CD8-positive, alpha-beta memory T cell (primary cell): ENCODE measurements at places on chromosomes 11 and 22.

DNA sequence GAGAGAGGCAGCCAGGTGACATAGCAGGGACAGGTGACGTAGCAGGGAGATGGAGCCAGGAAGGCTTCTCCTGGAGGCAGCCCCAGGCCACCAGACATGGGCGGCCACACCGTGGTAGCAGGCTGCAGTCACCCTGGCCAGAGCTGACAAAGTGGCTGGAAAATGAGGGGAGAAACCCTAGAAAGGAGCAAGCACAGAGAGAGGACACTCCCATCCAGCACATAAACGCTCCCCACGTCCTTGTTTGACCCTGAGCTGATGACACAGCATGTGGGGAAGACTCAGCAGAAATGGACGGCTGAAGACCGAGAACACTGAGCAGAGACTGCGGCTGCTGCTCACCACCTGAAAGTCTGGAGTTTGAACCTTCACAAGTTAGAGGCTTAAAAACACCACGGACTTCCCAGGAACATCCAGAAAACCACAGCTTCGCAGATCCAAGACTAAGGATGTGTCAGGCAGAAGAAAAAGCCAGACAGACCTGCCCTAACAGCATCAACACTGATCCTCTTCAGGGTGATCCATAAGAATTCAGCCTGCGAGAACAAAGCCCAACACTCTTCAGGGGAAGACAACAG, 28.7 kb downstream of the DRD4 start:
- no peak for DNase-seq
- H3K4me1 ChIP-seq = no peaks in the 10 kb centered on the region
- H3K27ac ChIP-seq = peak overlapping the region; percentile 59

GRCh38 chr11:111305162-111305802, 6.9 kb downstream of the POU2AF3 start:
- peaks cover under 1% of the 10 kb centered on the region for H3K27me3 ChIP-seq
- H3K4me3 ChIP-seq = no peak overlapping the region
- no peak for DNase-seq

DNA sequence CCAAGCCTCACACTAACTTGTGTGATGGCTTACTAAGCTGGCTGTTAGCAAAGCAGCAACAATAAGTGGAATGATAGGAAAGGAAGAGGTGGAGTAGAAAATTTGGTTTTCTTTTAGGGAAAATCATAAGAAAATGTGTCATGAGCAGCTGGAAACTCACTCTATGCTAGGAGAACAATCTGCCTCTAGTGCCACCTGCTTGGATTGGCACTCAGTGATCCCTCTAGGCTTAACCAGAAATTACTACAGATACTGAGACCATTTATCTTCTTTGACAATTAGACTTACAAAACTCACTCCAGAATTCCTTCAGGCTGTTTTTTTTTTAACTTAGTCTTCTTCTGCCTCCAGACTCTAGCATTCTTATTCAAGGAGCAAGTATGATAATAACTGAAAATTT, 117.3 kb downstream of the CD44 start:
- no peaks in the 10 kb centered on the region for H3K36me3 ChIP-seq
- H3K4me1 ChIP-seq = peaks cover 25% of the 10 kb centered on the region
- no peak for DNase-seq
- no peaks in the 10 kb centered on the region for H3K27me3 ChIP-seq

DNA sequence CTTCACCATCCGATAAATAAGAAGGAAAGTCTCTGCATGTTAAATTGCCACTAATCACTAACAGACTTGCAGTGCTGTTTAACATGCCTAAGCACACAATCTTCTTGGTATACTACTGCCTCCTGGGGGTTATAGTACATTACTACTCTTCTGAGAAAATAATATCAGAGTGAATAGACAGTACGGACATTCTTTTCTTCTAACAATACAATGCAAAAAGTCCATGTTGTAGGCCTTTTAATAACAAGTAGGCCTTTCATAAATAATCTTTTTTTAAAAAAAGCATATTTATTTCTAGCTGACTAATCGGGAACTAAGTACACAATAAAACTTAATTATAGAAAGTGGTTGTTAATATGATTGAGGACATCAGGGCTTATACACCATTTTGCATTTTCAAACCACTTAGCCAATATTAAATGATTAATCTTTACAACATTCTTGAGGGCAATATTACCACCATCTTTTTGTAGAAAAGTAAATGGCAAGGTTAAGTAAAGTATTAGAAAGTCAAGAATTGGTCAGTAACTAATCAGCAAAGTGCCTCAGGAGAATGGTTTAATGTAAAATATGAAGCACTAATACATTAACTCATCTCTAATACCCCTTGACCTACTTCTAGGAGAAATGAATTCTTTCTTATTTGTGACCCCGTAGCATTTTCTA, 84.7 kb downstream of the TTC28 start:
- no peak overlapping the region for H3K4me3 ChIP-seq
- DNase-seq = no peak
- no peak overlapping the region for H3K27ac ChIP-seq
- H3K4me1 ChIP-seq = no peaks in the 10 kb centered on the region
- H3K36me3 ChIP-seq = no peaks in the 10 kb centered on the region
- H3K27me3 ChIP-seq = peaks cover 4% of the 10 kb centered on the region

GRCh38 chr11:133985981-133986944, 29.5 kb upstream of the IGSF9B start:
- no peak for DNase-seq
- no peaks in the 10 kb centered on the region for H3K27me3 ChIP-seq
- no peak overlapping the region for H3K4me3 ChIP-seq

DNA sequence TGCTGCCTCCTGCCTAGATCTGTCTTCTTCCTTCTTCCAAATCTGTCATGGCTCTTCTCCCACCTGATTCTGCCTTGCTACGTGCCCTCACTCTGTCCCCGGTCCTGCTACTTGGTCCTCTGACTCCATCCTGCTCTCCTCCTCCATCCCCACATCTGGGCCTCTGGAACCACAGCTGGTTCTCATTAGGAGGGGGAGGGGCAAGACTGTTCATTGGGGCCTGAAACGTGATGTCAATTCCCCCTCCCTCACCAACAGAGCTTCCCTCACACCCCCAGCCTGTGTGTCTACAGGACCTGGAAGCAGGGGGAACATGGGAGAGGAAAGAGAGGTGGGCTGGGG, 9.1 kb downstream of the DCHS1 start:
- H3K27ac ChIP-seq = no peak overlapping the region
- peaks cover 62% of the 10 kb centered on the region for H3K4me1 ChIP-seq
- peak overlapping the region; percentile 40 for H3K4me3 ChIP-seq
- H3K36me3 ChIP-seq = no peaks in the 10 kb centered on the region

DNA sequence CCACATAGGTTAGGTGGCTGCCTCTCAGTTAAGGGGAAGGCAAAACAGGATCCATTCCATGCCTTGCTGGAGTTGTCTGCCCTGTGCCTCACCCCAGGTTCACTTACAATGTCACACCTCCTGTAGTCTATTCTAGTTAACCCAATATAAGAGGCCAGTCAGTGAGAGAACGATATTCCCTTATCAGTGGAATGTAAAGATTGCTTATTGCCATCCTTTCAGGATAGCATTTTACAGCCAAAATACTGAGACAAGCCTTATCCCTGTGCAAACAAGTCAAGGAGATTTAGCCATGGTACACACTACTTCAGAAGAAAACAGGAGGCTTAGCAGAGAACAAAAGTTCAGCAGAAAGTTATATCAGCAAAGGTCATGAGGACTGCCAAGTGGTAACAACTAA, 5.5 kb downstream of the CYP2R1 start:
- H3K36me3 ChIP-seq = no peaks in the 10 kb centered on the region
- H3K4me1 ChIP-seq = peaks cover 18% of the 10 kb centered on the region
- no peaks in the 10 kb centered on the region for H3K27me3 ChIP-seq
- H3K27ac ChIP-seq = no peak overlapping the region
- H3K4me3 ChIP-seq = no peak overlapping the region

GRCh38 chr11:102239911-102240310, 77.4 kb upstream of the BIRC3 start:
- no peaks in the 10 kb centered on the region for H3K36me3 ChIP-seq
- DNase-seq = no peak
- no peak overlapping the region for H3K27ac ChIP-seq

- H3K27me3 ChIP-seq = no peaks in the 10 kb centered on the region
- H3K36me3 ChIP-seq = peaks cover 18% of the 10 kb centered on the region
- peaks cover 40% of the 10 kb centered on the region for H3K4me1 ChIP-seq
- H3K4me3 ChIP-seq = no peak overlapping the region
Observed at GRCh38 chr11:67612751-67613150, 6.0 kb downstream of the NDUFV1 start.

GRCh38 chr22:39290724-39291161, 28.7 kb downstream of the RPL3 start:
- no peak overlapping the region for H3K4me3 ChIP-seq
- H3K36me3 ChIP-seq = no peaks in the 10 kb centered on the region
- H3K27me3 ChIP-seq = no peaks in the 10 kb centered on the region
- no peaks in the 10 kb centered on the region for H3K4me1 ChIP-seq

DNA sequence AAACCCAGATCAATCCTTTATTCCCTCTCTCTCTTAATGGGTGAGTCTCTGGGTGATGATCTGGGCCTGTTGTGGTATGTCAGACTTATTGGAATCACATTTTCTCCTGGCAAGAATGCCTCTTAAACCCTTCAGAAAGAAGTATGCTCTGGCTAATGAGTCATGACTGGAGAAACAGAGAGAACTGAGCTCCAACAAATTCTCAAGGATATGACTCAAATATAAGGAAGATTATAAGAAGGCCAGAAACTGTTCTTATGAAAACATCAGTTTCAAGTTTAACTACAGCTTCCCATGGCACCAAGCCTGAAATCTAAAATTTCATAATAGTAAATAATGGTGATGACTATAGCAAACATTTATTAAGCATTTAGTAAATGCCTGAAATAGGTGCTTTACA, 83.9 kb downstream of the OR5AK2 start:
- no peak overlapping the region for H3K4me3 ChIP-seq
- no peak overlapping the region for H3K27ac ChIP-seq
- H3K36me3 ChIP-seq = no peaks in the 10 kb centered on the region
- no peaks in the 10 kb centered on the region for H3K4me1 ChIP-seq
- no peaks in the 10 kb centered on the region for H3K27me3 ChIP-seq

DNA sequence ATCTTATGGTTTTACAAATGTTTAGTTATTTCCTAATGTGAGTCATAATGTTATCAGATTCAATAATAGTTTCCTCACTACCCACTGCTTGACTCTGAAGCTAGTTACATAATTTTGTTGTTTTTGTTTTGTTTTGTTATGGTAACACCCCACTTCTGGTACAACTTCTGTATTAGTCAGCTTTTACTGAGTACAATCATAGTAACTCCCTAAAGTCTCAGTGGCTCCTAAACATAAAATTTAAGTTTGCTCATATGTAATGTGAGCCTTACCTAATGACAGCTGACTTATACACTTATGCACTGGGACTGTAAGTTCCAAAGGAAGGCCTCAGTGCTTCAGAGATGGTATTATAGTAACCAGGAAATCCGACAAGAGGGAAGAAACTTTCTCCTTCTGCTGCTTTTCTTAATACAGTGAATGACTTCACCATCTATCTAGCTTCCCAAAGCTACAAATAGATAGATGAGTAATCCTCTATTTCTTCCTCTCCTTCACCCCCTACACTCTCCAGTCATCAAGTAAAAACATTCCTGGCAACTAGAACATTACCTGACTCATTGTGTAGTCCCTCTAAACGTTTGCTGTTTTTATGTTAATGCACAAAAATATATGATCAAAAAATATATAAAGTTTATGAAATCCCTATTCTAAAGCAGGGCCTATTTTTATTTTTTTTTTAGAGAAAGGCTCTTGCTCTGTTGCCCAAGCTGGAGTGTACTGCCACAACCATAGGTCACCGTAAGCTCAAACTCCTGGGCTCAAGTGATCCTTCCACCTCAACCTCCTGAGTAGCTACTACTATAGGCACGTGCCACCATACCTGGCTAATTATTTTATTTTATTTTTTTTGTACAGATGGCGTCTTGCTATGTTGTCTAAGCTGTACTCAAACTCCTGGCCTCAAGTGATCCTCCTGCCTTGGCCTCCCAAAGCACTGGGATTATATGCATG, 563.0 kb downstream of the SOX6 start:
- no peaks in the 10 kb centered on the region for H3K36me3 ChIP-seq
- DNase-seq = no peak
- H3K27me3 ChIP-seq = no peaks in the 10 kb centered on the region
- no peaks in the 10 kb centered on the region for H3K4me1 ChIP-seq
- no peak overlapping the region for H3K27ac ChIP-seq
- no peak overlapping the region for H3K4me3 ChIP-seq

GRCh38 chr22:49210606-49211005, 617.1 kb downstream of the BRD1 start:
- H3K4me3 ChIP-seq = no peak overlapping the region
- no peaks in the 10 kb centered on the region for H3K27me3 ChIP-seq
- H3K36me3 ChIP-seq = no peaks in the 10 kb centered on the region
- H3K4me1 ChIP-seq = no peaks in the 10 kb centered on the region
- H3K27ac ChIP-seq = no peak overlapping the region
- no peak for DNase-seq

DNA sequence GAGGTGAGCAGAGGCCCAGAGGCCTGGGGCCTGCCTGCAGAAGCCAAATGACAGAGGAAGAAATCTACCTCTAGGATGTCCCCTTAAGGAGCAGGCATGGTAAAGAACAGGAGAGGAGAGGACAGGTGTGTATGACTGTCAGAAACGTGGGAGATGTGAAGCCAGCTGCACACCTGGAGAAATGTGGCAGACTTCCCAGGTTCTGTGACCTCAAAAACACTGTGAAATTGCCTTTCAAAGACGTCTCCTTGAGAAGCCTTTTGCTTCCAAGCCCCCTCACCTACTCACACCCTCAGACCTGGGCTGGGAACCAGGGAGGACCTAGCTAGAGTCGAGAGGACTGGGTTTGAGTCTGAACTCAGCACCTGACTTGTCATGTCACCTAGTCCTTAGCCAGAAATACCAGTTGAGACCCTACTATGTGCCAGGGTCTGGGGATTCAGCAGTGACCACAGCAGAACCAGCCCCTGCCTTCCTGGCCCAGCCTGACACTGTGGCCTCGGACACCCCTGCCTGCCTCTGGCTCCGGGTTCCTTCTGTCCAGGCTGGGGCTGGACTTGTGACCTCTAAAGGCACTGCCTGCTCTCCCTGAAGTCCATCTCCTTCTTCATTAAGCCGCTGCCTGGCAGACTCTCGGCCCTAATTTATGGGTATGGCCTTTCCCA, 5.6 kb downstream of the TPBGL start:
- peaks cover 8% of the 10 kb centered on the region for H3K27me3 ChIP-seq
- no peaks in the 10 kb centered on the region for H3K36me3 ChIP-seq
- no peak overlapping the region for H3K4me3 ChIP-seq
- H3K4me1 ChIP-seq = no peaks in the 10 kb centered on the region
- no peak for DNase-seq

- H3K4me3 ChIP-seq = no peak overlapping the region
- H3K36me3 ChIP-seq = no peaks in the 10 kb centered on the region
- DNase-seq = no peak
- no peak overlapping the region for H3K27ac ChIP-seq
- no peaks in the 10 kb centered on the region for H3K4me1 ChIP-seq
Observed at GRCh38 chr11:133549826-133550225, 17.5 kb upstream of the OPCML start.
